ENCODE measurements at places on chromosomes 6 and 20.

- DNase-seq: no peak
Measured at GRCh38 chr20:22282696-22283095, 301.7 kb downstream of the FOXA2 start.

- no peak for DNase-seq
Measured at GRCh38 chr6:44733868-44734267, 346.4 kb downstream of the CDC5L start.

GRCh38 chr20:47144463-47144862, 212.0 kb downstream of the ZMYND8 start:
- no peak for DNase-seq

- DNase-seq: no peak
Measured at GRCh38 chr6:15417811-15418210, 171.9 kb downstream of the JARID2 start.

DNA sequence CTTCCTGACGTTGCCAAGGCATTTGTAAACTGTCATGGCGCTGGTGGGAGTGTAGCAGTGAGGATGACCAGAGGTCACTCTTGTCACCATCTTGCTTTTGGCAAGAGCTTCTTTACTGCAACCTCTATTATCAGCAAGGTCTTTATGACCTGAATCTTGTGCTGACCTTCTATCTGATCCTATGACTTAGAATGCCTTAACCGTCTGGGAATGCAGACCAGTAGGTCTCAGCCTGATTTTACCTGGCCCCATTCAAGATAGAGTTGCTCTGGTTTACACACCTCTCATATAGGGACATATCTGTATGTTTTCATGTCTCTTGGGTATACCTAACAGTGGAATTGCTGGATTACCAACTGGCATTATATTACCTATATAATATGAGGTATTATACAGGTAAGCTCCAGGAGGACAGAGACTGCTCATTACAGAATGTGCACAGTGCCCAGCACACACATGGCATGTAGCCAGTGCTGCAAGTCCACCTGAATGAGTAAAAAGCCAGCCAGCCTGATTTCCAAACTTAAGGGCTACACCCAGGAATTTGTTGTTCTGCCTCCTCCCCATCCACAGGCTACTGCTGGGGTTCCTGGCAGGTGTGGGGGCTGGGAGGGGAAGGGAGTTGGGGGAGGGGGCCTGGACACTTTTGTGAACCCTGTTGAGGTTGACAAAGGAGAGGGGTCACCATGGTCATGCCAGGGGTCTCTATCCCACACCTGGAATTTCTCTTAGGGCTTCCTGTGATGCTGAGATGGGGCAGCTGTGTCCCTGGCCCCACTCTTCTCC, 35.2 kb upstream of the BLCAP start:
- DNase-seq: no peak

- no peak for DNase-seq
Measured at GRCh38 chr20:63642527-63643247, 10.5 kb downstream of the STMN3 start.

- DNase-seq: no peak
Measured at GRCh38 chr6:27800731-27801373, 111.3 kb downstream of the OR2B2 start.

- DNase-seq: no peak
Measured at GRCh38 chr6:101605874-101606273, 212.4 kb downstream of the GRIK2 start.

DNA sequence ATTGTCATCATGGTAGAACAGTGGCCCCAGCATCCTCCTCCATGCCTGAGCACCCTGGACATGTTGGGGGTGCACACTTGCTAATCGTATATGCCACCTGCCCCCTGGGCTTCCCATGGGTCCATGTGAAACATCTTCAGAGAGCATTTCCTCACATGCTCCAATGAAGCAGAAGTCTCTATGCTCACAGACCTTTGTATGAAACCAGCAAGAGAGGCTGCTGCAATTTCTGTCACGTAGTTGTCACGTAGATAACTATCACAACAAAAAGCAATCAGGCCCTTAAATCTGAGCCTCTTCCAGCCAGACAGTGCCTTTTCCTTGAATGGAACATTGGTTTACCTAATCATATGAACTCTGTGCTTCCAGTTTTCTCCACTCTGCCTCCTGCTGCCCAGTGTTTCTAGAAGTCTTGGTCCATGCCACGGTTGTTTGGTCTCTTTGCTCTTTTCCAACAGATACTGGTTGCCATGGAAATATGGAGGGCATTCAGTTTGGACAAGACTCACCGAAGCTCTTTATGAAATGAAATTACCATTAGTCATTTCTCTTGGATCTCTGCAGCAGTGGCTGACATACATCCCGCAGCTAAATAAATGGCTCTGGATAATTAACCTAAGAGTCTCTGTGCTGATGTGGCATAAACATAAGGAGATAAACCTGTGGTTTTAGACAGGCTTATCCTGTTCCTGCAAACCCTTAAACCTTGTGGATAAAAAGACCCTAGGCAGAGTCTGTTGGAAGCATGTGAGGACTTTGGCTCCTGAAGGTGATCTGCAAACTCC, 172.8 kb upstream of the SYNDIG1 start:
- no peak for DNase-seq

- no peak for DNase-seq
Measured at GRCh38 chr6:19167251-19167650, 669.9 kb upstream of the ID4 start.

- DNase-seq: no peak
Measured at GRCh38 chr20:22285555-22285954, 298.8 kb downstream of the FOXA2 start.

DNA sequence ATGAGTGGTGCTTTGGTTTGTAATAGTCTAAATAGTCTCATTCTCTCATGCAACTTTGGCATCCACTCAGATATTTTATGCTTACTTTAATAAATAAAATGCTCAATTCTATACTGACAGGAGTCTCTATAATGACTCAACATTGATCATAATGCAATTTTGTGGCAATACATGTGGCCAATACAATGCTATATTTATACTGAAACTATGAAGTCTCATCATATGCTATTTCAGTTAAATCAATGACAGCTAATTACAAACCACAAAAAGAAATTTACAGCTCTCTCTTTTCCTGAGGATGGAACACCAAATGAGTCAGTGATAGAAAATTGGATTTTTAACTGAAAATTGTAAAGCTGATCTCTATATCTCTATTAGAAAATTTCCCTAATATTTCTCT, 77.1 kb downstream of the WASF1 start:
- no peak for DNase-seq

GRCh38 chr20:14696478-14696877, 359.1 kb upstream of the FLRT3 start:
- no peak for DNase-seq

DNA sequence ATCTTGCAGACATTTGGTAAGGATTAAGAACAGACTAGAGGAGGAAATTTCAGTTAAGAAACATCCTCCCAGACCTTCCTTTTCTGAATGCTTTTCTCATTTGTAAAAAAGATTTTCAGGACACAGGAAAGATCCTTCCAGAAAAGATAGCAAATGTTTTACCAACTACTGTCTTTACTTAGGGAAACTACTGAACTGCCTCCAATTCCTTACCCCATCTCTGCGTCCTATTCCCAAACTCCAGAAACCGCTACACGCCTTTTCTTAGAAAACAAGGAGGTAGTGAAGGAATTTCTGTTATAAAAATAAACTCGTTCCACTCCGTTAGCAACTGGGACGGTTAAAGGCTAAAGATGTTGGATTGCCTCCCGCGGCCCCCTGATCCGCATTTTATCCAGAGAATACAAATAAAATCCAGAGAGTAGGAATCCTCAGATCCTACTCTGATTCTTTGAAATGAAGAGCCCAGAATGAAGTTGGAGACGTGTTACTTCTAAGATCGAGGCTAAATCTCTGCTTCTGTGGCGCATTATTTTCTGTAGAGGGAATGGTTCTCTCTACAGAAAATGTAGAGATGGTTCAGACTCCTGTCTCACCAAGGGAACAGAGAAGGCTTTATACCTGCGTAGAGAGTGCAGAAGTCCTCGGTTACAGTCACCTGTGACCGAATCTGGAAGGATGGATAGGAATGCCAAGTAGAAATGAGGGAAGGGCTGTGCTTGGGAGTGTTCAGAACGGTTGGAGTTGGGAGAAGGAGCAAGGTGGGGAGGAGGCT, 133.0 kb downstream of the GPX5 start:
- DNase-seq: no peak

- peak; percentile 52 for DNase-seq
Measured at GRCh38 chr6:149055195-149055899, 262.2 kb upstream of the TAB2 start.

DNA sequence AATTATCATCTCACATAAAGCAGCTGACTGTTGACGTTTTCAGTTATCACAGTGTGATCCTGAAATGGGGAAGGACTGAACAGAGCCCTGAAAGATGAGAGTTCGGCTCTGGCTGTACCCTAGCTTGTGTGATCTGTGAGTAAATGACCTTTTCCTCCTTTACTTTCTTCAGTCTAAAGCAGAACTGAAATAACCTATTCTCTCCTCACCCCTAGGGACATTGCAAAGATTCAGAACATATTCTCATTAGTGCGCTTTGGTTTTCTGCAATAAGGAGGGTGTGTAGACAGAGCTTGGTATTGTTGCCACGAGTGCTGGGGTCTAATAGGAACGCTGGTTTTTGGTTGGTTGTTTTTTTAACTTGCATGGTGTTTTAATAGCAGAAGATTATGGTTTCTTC, 16.7 kb downstream of the FARS2 start:
- DNase-seq: peak; percentile 39

DNA sequence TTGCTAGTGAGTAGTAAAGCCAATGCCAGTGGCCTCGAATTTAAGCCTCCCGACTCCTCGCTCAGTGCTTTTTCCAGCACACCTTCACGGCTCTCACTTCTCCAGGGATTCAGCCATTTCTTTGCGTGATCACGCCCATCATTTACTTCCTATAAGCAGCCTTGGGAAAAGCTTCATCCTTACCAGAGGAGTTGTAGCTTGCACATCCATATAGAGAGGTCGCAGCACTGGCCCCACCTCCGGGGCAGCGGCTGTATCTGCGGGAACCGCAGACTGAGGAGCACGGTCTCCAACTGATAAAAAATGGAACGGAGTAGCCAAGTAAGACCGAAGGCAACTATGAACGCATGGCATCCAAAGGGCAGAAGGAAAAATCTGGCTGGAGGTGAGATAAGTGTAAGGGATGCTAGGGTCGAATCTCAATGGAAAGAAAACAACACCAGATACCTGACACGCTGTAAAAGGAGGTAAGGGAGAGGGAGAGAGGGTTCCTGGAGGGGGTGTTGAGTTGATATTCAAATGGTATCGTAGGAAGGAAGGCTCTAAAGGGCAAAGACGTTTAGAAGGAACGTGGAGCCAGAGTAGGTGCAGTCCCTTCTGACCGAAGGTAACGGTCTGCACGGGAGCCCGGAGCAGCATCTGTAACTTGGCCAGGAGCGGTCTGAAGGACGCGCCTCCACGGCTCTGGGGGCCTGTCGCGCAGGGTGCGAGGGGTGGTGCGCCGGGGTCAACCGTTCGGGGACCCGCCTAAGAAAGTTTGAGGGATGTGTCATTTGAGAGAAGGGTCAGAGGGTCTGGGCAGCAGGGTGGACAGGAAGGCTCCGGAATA, 640 bp downstream of the NFS1 start:
- no peak for DNase-seq

- DNase-seq: no peak
Measured at GRCh38 chr6:90110971-90111370, 185.7 kb downstream of the BACH2 start.

- DNase-seq: no peak
Measured at GRCh38 chr6:31502586-31502985, 4.6 kb downstream of the MICB start.

GRCh38 chr20:17940224-17940971, 28.2 kb downstream of the SNX5 start:
- no peak for DNase-seq

DNA sequence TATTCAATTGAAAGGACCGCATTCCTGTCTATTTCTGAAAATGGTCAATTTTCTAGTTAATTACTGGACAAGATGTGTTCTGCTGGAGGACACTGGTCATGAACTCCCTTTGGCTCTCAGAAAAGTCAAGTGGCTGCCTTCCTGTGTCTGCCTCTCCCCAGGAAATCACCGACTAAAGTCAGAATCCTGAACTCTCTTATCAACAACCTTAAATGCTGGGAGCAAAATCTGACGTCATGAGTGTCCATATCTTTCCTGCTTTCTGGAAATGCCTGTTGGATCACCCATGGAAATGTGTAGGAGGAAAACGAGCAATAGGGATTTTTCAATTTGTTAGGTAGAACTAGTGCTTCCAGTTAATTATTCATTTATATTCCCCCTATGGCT, 53.5 kb upstream of the PLCB1 start:
- DNase-seq: no peak

DNA sequence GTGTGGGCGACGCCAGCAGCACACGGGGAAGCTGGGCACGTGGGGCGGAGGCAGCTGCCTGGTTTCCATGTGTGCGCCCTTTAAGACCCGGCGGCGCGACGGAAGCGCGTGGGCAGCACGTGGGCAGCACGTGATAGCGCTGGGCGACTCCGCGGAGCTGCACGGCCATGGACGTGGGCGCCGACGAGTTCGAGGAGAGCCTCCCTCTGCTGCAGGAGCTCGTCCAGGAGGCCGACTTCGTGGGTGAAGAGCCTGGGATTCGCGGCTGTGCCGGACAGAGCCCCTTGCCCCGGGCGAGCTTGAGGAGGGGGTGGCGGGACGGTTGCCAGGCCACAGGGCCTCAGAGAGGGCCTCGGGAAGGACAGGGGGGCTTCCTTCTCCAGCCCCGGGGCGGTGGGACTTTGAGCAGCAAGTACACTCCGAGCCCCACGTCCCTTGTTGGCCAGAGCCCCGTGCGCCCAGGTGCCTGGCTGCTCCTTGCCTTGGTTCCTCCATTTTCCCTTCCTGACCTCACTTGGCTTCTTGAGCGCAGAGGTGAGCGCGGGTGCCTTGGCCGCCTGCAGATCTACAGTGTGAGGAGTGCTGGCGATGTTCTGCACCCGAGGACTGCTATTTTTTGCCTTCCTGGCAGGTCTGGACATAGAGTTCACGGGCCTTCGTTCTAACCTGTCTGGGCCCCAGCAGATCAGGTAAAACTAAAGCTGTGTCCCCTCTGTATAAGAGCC, at the start of gene PNLDC1:
Gene PNLDC1, plus strand, starts transcription at position 136 of the 725 bp plus-strand sequence. Its CDS starts 32 bp downstream, at position 168.
- DNase-seq: no peak

DNA sequence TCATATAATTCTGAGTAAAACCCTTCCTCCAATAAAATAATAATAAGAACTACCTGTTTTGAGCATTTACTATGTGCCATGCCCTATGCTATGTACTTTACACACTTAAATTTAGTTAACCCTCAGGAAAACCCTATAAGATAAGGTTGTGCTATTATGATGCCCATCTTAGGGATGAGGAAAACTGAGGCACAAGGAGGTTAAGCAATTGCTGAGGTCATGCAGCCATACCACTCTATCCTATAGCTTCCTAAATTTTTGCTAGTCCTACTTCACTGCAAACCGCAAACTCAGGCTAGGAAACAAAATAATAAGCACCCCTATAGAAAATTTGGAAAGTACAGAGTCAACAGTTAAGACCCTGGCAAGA, 38.9 kb upstream of the GFOD1 start:
- no peak for DNase-seq

- DNase-seq: no peak
Measured at GRCh38 chr6:236519-236918, 55.8 kb upstream of the DUSP22 start.

- DNase-seq: peak; percentile 8
Measured at GRCh38 chr6:116059713-116060571, 749 bp downstream of the FRK start.

GRCh38 chr6:123925350-123925749, 121.7 kb downstream of the NKAIN2 start:
- DNase-seq: no peak
